Naive B cell (primary cell): ENCODE measurements at places on chromosomes 16 and 17. TPM values are rescaled to one million over a fixed set of nuclear protein-coding genes. Genes with fewer than 3 reads are reported as not detected.

The ENPP7 gene
- polyA plus RNA-seq: 0.32 TPM

The PKMYT1 gene
- 0.54 TPM for polyA plus RNA-seq

The MT1A gene
- polyA plus RNA-seq: not detected

The C1QL1 gene
- polyA plus RNA-seq: not detected

The CDH16 gene
- polyA plus RNA-seq: not detected

GRCh38 chr17:82865274-82865673 lies 25.5 kb upstream of the ZNF750 start:
- no peak for DNase-seq

DNA sequence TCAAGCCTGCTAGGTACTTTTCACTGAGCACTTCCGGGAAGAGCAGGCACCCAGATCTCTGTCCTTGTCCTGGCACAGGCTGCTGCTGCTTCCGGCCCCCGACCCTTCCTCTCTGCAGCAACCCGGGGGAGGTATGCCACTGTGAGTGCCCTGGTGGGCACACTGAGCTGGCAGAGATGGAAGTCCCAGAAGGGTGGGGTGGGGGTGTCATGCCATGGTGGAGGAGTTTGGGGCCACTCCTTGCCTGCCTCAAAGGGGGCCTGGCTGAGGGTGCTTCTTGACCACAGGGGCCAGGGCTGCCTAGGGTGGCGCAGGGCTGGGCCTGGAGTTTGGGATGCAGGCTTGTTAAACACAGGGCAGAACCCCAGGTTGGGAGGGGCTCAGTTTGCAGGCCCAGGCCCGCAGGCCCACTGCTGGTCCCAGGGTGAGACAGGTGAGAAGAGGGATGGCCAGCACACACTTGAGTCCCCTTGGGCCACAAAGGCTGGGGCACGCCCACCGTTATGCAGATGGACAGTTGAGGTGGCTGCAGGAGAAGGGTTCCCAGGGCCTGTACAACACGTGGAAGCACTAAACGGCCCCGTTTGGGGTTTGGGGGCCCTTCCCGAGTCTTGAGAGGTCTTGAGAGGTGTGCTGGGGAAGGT lies 8.7 kb downstream of the TMEM235 start:
- no peak for DNase-seq

GRCh38 chr17:39627712-39628516 lies 1.2 kb downstream of the PPP1R1B start:
- DNase-seq: no peak

DNA sequence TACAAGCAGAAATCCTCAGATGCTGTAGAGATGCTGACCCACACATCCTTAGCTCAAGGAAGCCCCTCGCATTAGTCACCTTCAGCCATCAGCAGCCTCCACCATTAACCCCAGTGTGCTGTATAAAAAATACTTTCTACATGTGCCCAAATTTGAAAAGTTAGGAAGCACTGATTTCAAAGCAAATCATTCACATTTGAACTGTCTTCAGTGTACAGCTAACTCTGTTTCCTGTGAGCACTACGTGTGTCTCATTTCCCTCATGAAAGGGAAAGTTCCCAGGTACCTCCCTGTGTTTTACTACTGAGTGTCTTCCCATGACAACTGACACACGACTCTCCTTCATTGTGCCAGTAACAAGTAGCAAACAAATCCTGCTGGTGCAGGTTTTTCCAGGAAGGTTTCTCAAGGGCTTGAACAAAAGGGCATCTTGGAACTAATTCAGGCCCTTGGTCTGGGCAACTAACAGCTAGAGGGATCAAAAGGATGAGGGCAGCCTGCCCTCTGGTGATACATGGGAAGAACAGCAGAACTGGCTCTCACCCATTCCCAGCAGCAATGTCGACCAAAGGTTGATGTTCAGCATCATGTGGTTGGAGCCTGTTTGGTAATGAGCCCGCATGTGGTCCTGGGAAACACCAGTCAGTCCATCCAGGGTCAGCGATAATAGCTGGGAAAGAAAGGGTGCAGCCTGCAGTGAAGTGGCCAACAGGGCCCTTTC lies 4.0 kb downstream of the SLC35B1 start:
- no peak for DNase-seq

- no peak for DNase-seq
These were observed 34.2 kb downstream of the MPHOSPH6 start for GRCh38 chr16:82135844-82136243.

DNA sequence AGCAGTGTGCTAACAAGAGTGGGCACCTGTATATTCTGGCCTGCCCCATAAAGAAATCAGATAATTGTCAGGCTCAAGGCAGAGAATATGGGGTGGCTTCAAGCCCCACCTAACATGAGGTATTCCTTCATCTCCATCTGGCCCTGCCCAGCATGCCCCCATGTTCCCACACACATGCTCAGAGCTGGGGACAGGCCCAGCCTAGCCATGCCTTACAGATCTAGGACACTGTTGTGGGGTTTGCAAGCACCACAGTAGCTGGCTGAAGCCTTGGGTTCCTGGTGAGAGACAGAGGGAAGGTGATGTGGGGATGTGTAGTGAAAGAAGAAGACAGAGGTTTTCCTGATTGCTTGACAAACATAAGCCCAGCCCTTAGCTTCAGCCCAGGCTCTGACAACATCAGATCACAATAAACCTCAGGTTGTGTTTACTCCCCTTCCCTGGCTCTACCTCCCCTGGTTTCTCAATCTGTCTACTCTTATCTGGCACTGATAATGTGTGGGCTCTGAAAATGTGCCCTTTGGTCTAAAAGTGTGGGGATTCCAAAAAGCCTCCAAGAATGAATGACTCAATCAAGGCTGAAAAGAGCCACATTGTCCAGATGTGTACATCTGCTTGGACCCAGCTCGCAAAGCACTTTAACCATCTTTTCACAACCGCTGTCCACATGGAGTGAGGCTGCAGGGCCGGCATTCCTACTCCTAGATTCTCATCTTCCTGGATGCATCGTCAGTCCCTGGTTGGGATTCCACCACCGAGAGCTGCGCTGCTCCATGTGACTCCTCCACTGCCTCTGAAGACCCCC lies 34.4 kb downstream of the CDRT4 start:
- no peak for DNase-seq

DNA sequence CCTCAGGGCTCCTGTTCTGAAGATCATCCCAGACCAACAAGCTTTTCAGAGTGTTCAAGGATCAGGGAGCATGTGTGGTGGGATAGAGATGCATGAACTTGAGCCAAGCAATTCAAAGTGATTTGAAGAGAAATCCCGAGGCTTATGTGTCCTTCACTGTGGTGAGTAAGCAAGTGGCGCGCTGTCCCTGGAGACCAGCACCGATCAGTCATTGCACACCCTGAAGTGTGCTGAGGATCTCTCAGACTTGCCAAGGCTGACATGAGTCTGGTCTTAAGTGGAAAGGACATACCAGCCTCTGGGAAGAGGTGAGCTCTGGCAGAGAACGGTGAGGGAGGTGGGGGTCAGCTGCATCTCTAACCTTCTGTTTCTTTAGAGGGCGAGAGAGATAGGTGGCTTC lies 43.8 kb upstream of the CDH13 start:
- no peak for DNase-seq

- DNase-seq: no peak
These were observed 61.9 kb downstream of the MPHOSPH6 start for GRCh38 chr16:82108100-82108499.

GRCh38 chr16:86984991-86985647 lies 332.1 kb downstream of the C16orf95 start:
- DNase-seq: no peak

GRCh38 chr16:28526201-28527099 lies 12.3 kb downstream of the NUPR1 start:
- DNase-seq: no peak

- DNase-seq: no peak
These were observed 621 bp downstream of the CHP2 start for GRCh38 chr16:23755484-23755809.

DNA sequence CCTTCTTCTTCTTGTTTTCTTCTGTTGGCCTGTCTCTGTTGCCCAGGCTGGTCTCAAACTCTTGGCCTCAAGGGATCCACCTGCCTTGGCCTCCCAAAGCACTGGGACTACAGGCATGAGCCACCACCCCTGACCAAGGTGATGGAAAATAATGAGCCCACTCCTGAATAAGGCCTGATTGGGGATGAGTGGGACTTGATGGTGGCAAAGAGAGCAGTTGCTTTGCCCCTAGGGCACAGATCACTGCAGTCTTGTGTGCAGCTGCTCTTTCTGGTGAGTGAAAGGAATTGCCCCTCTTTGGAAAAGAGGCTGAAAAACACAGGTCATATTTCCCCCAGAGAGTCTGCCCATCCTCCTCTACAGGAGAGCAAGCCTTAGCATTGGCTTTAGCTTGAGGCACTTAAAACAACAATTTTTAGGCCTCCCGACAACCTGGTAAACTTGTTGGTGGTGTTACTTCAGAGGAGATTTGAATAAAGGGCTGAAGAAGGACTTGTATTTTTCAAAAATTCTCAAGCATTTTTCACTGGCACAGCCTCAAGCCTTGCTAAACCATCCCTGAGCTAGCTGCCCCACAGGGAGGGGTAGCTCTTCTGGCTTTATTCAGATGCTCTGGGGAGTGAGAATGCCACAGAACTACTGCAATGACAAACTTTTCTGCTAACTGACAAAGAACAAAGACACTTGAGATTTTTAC lies 6.1 kb upstream of the PDP2 start:
- DNase-seq: no peak

DNA sequence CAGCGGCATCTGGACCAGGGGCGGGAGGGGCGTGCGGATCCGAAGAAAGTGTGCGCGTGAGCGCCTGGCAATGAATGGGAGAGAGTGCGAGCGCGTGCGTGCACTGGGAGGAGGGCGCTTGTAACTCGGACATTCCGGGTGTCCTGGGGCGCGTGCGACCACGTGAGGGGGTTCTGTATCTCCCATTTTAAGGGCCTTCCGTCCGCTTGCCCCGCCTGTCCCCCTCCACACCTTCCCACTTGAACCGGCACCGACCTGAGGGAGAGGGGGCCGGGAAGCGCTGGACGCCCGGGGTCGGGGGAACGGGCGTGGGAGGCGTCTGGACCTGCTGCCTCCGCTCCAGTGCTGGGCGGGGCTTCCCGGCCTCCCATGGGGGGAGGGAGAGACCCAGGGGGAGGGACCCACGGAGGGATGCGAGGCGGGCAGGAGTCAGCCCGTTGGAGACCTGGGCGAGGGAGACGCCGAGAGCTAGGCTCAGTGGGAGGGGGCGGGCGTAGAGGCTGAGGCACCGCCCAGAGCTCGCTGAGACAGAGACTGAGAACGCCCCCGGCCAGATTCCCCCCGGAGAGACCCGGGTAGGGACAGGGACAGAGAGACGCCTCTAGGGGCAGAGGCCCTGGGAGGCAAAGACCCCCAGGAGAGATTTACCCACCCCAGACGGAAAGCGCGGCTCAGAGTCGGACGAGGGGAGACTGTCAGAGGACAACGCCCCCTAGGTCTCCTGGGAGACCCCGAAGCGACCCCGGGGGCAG lies at the start of gene KREMEN2:
KREMEN2 (plus strand) TSS at position 553 of the 752 bp plus-strand sequence. CDS start 246 bp downstream, outside the sequence.
- no peak for DNase-seq

- no peak for DNase-seq
These were observed 95.1 kb downstream of the LYRM1 start for GRCh38 chr16:20995711-20996110.

- no peak for DNase-seq
These were observed 78.6 kb upstream of the CREBBP start for GRCh38 chr16:3959148-3959547.

DNA sequence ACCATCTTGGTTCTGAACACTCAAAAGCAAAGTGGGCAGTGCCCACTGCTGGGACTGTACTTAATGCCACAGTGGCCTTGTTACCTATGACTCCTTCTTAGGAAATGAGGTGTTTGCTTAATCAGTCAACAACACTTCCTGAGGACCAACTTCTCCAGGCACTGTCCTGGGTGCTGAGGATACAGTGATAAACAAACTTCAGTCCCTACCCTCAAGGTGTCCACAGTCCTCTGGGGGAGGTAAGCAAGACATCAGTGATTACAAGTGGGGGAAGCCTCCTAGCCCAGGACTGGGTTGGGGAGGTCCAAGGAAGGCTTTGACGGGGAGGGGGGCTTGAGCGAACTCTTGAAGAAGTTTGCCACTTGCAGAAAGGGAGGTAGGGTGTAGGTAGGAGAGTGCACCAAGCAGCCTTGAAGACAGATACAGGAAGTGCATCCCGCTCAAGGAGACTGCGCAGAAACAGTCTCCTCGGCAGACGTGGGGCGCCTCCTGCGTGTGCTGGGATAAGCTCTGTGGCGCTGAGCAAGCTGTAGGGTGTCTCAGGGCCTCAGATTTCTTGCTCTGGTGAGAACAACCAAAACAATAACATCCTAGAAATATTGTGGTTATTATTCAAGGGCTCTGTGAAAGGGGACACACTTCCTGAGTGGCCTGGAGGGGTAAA lies 2.6 kb upstream of the ABCC3 start:
- DNase-seq: no peak

DNA sequence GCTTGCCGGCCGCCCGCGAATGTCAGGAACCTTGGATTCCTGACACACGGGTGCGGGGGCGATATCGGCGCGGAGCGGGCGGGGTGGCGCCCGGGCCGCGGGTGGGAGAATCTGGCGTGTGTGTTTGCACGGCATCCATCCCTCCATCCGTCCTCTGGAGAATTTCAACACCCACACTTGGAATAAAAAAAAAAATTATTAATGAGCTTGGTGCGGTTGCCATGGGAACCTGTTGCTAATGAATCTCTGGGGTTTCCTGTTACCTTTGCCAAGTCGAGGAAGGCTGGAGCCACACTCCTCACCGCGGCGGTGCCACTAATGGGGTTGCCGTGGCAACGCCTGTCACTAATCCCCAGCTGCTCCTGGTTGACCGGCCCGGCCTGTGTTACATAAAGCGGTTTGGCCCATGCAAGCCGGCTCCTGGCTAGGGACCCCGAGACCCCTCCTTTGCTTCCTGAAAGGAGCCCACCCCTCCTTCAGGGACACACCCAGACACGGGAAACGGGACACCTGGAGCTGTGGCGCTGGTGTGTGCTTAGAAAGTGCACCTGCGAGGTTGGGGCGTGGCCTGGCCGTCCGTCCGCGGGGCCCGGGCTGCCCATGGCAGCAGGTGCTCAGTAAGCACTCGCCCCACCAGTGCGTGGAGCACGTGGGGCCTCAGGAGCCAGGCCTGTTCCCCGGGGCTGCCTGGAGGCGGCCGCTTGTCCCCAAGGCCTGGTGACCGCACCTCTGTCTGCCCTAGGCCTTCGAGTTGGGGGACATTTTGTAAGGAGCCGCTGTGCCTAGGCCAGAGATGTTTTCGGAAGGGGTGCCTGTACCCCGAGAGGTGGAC lies 14.6 kb downstream of the CACNA1H start:
- no peak for DNase-seq

DNA sequence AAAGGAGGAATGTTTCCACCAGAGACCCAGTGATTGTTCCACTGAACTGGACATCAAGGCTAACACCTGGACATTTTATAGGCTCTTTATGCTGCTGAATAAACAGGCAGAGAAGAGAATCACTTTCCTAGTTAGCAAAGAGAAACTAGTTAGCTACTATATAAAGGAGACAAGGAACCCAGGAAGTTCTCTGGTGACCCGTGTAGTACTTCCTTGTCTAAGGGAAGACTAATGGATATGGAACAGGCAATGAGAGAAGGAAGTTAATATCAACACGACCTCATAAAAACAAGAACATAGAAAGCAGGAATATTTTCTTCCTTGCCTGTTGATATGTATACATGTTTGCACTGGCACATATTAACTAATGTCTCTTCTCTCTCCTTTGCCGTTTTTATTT lies 30.8 kb upstream of the RPL38 start:
- no peak for DNase-seq

- peak; percentile 12 for DNase-seq
These were observed 28.8 kb downstream of the ZCCHC14 start for GRCh38 chr16:87463722-87464690.
